ENCODE measurements at places on chromosomes 2 and 18. TPM values are rescaled to one million over a fixed set of nuclear protein-coding genes. Genes with fewer than 3 reads are reported as not detected.
A peak's percentile ranks its signal among the peaks of the same experiment; 100 is the strongest.

GRCh38 chr2:112050316-112050715, 4.8 kb upstream of the TMEM87B start:
- DNase-seq = no peak

DNA sequence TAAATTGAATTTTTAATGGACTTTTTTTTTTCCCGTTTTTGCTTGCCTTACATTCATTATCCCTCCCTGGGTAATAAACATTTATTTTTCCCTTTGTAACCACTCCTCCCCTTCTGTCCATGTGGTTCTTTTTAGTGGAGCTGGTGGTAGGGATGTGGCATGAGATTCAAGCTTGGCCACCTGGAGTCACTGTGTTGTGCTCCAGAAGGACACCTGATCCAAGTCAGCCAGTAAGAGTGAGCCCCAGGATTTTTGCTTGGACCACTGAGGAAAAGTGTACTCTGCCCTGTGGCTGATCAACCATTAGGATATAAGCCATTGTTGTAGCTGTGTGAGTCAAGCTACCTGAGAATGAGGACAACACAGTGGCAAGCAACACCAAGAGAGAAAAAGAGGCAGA, 11.1 kb upstream of the ACTR3 start:
- DNase-seq = no peak

DNA sequence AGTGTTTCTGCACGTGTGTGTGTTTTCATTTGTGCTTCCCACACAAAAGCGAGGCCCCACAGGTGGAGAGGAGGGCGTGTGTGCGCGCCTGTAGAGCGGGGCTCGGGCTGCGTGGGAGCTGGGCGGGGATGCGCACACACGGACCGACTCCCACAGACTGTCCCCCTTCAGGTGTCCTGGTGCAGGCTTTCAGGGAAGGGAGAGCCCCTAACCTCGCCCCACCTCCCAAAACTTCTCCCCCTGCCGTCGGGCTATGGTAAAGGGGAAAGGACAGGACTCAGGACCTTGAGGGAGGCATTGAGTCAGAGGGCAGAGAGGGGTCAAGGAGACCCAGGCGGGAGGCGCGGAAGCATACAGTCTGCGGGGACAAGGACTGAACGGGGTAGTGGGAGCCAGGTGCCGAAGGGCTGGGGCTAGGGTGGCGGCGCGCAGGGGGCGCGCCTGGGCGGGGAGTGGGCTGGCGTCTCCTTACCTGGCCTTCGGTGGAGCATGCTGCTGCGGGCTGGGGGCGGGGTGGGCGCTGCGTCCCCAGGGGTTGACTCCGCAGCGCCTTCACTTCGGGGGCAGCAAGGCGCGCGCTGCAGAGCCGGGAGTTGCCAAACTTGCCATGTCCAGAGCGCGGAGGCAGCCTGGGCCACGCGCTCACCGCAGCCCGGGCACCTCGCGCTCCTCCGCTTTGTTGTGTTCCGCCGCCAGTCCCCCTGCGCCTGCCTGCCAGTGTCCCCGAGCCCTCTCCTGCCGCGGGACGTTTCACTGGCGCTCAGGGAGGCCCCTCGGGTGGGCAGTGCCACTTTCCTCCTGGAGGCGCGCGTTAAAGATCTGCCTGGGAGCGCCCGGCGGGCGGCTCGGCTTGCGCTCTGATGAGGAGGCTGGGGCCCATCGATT, 302.0 kb downstream of the NCKAP5 start:
- no peak for DNase-seq

GRCh38 chr2:137706786-137707613, 257.3 kb upstream of the HNMT start:
- no peak for DNase-seq

GRCh38 chr18:27206411-27206810, 21.3 kb upstream of the CHST9 start:
- DNase-seq = no peak

DNA sequence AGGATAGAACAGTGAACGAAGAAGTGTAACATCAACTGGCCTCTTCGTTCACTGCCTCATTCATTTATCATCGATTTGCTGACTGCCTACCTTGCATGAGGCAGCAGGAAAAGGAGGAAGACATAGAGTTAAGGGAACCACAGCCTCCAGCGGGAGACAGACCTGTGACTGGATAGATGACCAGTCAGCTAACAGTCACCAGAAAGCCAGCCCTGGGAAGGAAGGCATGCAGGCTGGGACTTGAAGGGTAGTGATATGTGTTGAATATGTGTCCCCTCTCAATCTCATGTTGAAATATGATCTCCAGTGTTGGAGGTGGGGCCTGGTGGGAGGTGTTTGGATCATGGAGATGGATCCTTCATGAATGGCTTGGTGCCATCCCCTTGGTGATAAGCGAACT, 58.3 kb downstream of the CTIF start:
- no peak for DNase-seq

The LHCGR gene
- not detected for total RNA-seq

The PPP4R3B gene
- 67.3 TPM for total RNA-seq

DNA sequence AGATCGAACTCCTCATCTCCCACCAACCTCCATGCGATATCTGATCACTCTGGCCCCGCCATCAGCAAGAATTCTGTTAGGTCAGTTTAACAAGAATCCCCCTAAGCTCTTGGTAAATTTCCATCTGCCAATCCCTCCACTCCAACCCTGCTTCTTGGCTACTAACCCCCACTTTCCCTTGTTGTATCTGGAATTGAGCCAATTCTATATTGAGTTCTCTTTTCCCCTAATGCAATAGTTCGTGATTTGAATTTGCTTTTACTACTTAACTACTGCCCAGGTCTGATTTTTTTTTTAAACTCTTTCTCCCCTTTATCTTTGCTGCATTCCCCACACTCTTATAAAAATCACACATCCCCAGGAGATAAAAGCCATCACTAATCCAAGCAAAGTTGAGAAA, 159.3 kb upstream of the STK17B start:
- DNase-seq = no peak

- DNase-seq = no peak
Observed at GRCh38 chr18:32389858-32390257, 80.8 kb downstream of the GAREM1 start.

- DNase-seq = no peak
Observed at GRCh38 chr18:37135177-37135576, 306.2 kb downstream of the KIAA1328 start.

DNA sequence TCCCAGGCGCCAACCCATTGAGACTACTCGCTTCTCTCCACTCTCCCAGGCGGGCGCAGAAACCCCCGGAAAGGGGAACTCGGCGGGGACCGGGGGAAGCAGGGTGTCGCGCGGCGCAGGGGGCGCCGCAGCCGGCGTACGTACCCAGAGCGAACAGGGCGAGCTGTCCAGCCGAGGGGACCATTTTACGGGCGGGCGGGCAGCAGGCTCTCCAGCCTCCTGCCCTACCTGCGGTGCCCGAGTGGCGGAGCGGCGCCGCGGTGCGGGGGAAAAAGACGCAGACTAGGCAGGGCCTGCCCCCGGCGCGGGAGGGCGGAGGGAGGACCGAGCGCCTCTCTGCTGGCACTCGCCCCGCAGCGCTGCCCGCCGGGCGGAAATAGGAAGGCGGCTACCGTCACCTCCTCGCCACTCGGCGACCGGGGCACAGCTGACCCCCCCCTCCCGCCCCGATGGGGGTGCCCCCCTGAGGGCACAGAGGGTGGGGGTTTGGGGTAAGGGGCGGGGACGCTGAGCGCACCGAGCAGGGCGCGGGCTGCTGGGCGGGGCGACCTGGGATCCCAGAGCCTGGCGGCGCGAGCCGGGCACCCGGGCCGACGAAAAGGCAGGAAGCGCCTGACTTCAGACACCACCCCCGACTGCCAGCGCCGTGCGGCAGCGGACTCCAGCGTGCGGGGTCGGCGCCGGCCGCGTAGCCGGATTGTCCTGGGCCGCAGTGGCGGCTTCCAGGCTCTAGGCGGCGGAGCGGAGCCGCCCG, at the start of gene TGFA:
Gene TGFA, minus strand, starts transcription at position 243 of the 754 bp plus-strand sequence. Its CDS starts 59 bp downstream, at position 184.
- peak; percentile 64 for DNase-seq

DNA sequence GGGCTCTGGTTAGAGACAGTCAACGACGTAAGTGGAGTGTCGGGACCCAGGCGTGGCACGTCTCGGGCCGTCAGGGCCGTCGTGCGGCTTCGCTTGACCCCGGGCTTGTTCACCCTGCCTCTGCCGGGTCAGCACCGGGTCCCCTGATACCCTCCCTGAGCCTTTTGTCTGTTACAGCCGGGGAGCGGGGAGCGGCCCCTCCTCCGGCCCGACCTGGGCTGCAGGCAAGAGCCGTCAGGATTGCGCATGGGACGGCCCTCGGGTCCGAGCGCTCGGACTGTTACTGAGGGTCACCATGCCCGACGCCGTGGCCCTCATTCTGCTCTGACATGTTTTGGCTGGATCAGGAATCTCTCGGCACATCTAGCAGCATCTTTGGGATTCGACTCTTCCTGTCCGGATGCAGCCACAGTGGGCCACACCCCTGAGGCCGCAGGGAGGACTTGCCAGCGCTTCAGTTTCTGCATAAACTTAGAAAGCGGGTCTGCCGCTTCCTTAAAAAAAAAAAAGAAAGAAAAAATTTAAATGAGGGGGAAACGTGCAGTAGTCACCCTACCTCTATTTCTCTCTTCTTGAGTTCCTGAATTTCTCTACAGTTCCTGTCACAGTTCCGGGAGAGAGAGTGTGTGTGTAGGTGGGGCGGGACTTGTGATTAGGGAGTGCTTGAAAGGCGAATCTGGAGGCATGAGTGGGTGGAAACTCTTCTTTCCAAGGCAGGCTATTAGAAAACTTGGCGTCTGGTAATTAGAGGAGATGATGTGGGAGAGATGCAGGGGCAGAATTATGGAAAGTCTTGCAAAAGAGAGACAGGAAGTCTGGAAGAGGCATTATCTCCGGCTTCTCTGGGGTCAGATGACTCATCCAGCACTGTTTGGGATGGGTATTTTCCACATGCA, 909 bp downstream of the TMEM87B start:
- peak; percentile 62 for DNase-seq

GRCh38 chr2:165687426-165688002, 106.5 kb downstream of the GALNT3 start:
- no peak for DNase-seq

GRCh38 chr2:196123679-196124373, 47.6 kb downstream of the STK17B start:
- no peak for DNase-seq

The THOC1 gene
- total RNA-seq = 50.0 TPM

The MYO5B gene
- 0.02 TPM for total RNA-seq

GRCh38 chr2:201057715-201058248, 13.7 kb downstream of the HYCC2 start:
- no peak for DNase-seq

- no peak for DNase-seq
Observed at GRCh38 chr2:30938196-30938595, 130.9 kb upstream of the CAPN13 start.

The ALK gene
- total RNA-seq = not detected

The NBEAL1 gene
- 16.6 TPM for total RNA-seq

- DNase-seq = no peak
Observed at GRCh38 chr18:50161597-50162205, 33.2 kb downstream of the MYO5B start.

DNA sequence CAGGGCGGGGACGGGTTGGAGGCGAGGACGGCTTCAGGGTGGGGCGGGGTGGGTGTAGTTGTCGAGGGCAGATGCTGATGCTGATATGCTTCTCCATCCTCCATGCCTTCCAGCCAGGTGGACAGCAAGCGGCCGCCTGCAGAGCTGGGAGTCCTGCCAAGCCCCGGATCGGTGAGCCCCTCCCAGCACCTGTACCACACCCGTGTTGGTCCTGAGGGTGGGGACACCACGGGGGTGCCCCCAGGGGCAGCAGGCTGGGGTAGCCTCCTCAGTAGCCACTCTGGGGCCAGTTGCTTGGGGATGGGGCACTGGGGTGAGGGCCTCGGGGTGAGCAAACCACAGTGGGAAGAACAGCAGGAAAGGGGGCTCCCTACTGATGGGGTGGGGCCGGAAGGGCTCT, 2.6 kb downstream of the ANO7 start:
- DNase-seq = no peak

The SCN2A gene
- not detected for total RNA-seq

DNA sequence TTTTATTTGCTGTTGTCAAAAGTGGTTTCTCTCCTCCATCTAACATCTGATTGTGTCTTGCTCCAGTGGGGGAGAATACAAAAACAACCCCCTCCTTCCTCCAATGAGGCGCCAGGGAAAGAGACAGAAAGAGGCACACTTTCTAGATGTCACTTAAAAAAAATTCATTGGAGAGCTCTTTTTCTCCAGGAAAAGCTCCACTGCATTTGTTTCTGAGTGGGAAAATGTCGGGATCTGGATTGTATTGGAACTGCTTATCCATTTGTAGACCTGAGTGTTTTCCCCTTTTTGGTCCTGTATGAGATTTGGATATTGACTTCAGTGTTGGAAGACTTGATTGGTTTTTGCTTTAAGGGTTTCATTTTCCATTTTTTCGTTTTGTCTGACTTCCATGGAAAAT, 995 bp downstream of the MBD5 start:
- no peak for DNase-seq

Measured in activated CD8-positive, alpha-beta memory T cell treated with anti-CD3 and anti-CD28 coated beads, Interleukin-2, amount 10 ng/mL, durations not matched to agents 7 days and 5 days (primary cell).